Activated effector memory CD4-positive, alpha-beta T cell treated with anti-CD3 and anti-CD28 coated beads, Interleukin-2, amount 50 U/mL, for 16 hours (primary cell): ENCODE measurements at places on chromosomes 16 and 17.

GRCh38 chr16:2472885-2473445 lies 1.9 kb downstream of the NTN3 start:
- no peak for DNase-seq

DNA sequence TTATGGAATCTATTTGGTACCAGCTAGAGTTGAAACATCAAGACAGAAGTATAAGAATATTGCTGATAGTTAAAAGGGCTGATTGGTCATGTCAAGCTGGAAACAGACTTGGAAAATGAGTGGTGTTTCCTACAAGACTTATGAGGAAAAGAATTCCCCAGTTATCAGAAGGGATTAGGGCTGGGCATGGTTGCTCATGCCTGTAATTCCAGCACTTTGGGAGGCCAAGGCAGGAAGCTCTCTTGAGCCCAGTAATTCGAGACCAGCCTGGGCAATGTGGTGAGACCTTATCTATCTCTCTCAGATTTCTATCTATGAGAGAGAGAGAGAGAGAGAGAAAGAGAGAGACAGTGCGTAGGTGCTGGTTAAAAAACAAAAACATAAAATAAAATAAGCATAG lies 139.5 kb upstream of the PMFBP1 start:
- no peak for DNase-seq

GRCh38 chr16:8044796-8045195 lies 545.5 kb downstream of the TMEM114 start:
- no peak for DNase-seq

DNA sequence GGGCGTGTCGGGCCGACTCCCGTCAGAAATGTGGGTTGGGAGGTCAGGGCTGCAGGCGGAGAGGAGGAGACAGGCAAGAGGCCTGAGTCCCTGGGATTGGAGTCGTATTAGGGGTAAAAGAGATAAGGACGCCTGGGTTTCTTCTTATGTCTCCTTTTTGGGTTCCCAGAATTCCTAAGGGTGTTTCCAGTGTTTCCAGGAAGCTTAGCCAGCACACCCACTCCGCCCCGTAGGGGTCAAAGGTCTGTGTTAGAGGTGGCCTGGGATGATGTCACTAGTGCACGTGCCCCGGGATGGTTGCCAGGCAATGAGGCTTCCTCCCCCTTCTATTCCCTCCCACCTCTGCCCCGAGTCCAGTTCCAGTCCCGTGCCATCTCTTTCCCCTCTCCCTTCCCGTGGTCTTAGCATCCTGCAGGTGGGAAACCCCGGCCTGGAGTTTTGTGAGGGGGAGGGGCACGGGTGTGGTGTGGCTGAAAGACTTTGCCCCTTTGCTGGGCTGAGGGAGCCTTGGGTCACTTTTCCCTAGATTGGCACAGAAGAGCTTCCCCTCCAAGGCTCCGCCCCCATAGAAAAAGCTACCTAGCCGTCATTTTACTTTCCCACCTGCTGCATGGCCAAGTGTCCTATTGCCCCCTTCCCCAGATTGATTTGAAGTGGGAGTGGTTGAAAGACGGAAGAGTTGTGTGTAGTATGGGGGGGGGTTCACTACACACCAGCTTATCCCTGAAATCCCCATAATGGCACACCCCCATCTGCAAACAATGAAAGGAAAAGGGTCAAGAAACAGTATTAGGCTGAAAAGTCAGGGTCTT lies 2.8 kb downstream of the KDM6B start:
- DNase-seq = peak; percentile 88

- DNase-seq = no peak
These were observed 18.7 kb upstream of the CYB5B start for GRCh38 chr16:69405757-69406156.

- no peak for DNase-seq
These were observed 17.7 kb upstream of the SALL1 start for GRCh38 chr16:51168755-51169154.

GRCh38 chr16:57358086-57358420 lies 530 bp upstream of the CCL22 start:
- DNase-seq = no peak

DNA sequence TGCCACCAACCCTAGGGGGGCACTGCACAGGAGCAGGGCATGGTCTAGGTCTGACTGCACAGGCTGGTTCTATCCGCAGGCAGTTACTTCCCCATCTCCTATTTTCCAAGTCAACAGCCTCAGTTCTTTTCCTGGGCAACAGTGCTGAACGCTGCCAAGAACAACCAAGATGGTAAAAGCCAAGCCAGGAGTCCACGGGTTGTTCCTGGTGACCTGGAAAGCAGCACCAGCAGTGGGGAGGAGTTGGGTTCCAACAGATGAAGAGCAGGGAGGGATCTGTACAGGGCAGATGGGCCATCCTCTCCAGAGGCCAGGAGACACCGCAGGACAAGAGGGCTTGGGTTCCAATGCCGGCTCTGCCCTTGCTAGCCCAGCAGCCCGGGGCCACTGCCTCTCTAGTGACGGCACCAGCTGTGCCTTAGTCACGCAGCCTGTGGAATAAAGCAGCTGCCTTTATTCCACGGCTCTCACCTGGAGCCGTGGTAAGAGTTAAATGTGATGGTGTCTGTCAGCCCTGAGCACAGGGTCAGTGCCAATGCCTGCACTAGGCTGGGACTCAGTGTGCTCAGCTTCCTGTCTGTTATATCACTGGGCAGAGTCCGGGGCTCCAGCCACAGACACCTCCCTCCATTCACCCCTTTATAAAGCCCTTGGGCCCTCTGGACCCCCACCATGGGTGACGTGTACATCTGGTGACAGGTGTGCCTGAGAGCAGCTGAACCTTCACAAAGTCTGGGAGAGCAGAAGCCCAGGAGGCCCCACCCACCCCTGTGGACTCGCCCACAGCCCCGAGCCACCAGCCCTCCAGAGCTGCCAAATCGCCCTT lies 44.9 kb downstream of the MARF1 start:
- no peak for DNase-seq

DNA sequence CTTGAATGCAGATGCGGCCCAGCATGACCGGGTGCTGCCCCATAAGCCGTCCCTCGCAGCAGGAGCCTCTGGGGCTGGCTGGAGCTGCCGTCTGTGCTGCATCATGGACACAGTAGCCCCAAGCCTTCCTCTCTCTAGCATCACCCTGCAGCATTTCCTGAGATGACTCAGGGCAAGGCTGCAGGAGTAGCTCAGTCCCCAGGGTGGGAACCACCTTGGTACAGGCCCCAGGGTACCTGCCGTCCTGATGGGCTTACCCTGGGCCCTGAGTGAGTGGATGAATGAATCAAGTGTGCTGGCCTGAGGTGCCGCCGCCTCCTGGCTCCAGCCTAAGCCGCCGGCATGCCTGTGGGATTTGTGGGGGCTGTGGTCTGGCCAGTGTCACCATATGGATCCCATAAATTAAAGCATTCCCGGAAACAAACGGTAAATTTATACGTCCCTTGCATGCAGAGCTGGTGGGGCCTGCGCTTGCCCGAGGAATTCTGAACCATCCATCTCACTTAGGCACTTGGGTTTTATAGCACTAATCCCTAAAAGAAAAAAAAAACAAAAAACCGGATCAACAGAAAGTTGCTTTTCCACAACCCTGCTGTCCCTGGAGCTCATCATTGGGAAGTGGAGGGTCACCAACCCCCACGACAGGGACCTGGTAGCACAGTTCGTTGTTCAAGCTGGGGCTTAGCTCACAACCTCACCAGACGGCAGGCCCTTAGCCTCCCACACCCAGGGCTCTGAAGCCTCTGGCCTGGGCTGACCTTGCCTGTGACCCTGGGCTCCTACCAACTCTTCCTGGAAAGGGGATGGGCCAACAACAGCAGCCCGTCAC lies 242.6 kb upstream of the CIBAR2 start:
- no peak for DNase-seq

GRCh38 chr17:13337864-13338371 lies 263.8 kb downstream of the HS3ST3A1 start:
- no peak for DNase-seq

- no peak for DNase-seq
These were observed 184.7 kb downstream of the C16orf95 start for GRCh38 chr16:87132361-87133014.

DNA sequence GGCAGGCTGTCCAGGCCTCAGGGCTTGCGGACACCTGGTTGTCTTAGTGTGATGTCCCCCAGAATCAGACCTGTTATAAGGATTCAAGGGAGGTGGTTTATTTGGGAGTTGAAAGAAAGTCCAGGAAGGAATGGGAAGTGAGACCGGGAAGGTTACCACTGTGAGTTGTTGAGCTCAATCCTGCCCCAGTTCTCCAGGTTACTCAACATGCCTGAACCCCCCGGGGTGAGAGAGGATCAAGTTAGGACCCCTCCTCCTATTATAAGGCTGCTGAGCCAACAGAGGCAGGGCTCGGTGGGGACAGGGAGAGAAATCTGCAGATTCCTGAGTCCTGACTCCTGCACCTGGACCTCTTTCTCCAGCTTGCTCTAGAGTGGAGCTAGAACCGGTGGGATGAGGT lies 86.4 kb downstream of the MRM1 start:
- DNase-seq = no peak

DNA sequence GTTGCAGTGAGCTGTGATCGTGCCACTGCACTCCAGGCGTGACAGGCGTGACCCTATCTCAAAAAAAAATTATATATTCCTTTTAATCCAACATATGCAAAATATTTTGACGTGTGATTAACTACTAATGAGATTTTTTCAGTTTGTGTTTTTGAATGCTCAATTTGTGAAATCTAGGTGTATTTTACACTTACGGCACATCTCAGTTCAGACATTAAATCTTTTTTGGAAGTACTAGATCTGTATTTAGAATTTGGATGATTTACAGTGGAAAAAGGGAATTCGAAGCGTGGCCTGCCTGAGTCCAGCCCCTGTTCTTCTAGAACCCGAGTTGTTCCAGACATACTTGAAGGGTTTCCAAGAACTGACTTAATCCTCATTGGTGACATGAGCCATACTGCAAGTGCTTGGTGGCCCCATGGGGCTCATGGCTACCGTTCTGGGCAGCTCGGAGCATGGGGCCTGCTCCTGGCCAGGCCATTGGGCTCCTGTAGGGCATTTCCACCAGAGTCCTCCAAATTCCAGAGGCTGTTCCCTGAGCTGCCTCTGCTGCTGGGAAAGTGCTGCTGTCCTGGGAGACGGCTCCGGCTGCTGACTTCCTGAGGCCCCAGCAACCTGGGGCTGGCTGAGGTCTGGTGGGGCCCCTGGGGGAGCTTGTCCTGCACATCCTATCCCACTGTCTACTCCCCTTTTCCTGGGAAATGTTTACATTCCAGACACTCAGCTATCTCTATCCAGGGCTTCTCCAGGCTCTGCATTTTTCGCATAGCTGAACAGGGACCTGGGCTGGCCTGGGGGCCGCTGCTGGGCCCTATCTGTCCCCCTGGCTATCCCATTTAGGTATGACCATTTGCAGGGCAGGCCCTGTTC lies 27.2 kb downstream of the LLGL2 start:
- DNase-seq = no peak

DNA sequence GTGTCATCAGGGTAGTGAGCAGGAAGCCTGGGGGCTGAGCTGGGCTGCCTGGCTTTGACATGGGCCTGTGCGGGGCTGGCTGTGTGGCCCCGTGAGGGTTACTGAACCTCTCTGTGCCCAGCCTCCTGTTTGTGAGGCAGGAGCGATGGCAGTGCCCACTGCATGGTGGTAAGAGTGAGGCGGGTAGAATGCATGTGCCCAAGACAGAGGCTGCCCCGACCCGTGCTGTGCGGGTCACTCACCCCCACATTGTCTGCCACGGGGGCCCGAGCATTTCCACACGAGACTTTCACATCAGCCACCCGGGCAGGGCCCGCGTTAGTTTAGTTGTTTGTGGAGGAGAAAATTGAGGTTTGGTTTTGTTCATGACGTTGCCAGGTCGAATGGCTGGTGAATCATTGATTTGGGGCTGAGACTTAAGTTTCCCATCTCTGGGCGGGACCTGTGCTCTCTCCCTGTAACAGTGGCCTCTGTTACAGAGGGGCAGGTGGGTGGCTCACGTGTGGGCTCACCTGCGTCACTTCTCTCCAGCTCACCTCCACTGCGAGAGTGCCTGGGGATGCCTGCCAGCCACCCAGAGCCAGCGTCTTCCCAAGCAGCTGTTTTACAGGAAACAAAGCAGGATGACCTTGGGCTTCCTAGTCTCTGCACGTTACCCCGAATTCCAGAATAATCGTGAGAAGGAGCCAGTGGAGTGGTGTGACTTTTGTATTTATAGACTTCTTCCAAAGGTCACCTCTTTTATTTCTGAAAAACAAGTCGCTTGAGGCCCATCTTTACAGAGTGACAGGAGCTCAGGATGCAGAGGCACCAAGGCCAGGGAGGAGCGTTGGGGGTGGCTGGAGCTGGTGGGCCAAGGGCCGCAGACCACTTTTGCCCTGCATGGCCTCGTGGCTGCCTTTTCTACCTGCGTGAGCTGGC lies 150.6 kb downstream of the RPTOR start:
- DNase-seq = no peak

DNA sequence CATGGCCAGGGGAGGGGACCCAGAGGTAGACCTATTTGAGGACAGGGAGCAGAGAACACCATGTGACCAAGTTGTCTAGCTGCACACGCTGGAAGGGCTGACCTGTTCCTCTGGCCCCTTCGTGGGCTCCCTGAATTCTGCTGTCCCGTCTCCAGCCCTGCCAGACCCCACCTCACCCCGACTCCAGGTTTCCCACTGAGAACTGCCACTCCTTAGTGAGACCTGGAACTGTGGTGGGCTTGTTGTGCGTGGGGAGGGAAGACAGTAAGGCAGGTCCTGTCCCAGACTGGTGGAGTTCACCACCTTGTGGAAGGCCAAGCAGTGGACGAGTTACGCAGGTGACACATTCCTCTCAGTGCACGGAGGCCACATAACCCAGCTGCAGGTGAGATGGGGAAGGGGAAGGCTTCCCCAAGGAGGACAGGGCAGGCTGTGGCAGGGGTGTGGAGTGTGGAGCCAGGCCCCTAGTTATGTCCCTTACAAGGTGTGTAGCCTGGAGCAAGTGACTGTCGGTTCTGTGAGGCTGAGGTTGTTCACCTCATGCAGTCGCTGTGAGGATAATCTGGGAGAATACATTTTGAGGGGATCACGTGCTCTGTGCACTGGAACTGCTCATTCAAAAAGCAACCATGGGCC lies 54.7 kb downstream of the USP22 start:
- no peak for DNase-seq

- DNase-seq = no peak
These were observed 100.0 kb upstream of the ZNF469 start for GRCh38 chr16:88282564-88283395.

- no peak for DNase-seq
These were observed 51.6 kb downstream of the PMP22 start for GRCh38 chr17:15213381-15214087.

DNA sequence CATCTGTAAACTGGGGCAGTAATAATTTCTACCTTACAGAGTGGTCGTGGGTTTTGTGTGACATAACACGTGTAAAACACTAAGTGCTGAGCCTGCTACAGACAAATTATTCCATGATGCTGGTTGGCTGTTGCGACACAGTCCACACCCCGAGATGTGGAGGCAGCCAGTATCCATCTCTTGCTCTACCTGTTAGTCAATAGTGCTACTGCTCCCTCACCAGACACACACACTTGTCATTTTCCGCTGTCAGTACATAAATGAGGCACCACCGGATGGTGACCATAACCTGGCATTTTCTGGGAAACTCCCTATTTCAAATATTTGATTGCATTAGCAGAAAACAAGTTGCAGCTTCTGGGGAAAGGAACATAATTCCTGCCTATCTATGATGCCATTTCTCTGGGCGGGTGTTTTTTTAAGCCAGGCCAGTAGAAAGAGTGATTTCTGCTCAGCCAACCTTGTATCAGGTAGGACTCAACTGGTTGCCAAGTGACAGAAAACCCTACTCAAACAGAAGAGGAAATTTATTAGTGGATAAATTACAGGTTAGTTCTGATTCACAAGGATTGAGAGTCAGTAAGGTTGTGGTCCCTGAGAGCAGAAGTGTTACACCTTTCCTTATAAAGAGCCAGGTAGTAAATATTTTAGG lies 24.1 kb downstream of the DNAJA2 start:
- peak; percentile 81 for DNase-seq
